ENCODE measurements at places on chromosomes 3 and 15. TPM values are rescaled to one million over a fixed set of nuclear protein-coding genes. Genes with fewer than 3 reads are reported as not detected.

Gene UBA7
- 3.3 TPM for total RNA-seq

Gene KLF13
- 10.5 TPM for total RNA-seq

Gene CYP8B1
- 0.04 TPM for total RNA-seq

Gene DNAH12
- total RNA-seq, result not detected

Gene SNX22
- total RNA-seq, result 1.8 TPM

Gene C3orf20
- not detected for total RNA-seq

Gene UPK1B
- 0.20 TPM for total RNA-seq

Gene TUBGCP5
- 18.9 TPM for total RNA-seq

Gene IQSEC1
- total RNA-seq, result 37.1 TPM

Gene MAGEF1
- 24.4 TPM for total RNA-seq

Gene PARL
- total RNA-seq, result 82.2 TPM

Gene TNFSF10
- 0.13 TPM for total RNA-seq

Gene APPL1
- total RNA-seq, result 6.9 TPM

Gene ZNF501
- total RNA-seq, result 4.4 TPM

Gene NUP210
- 128 TPM for total RNA-seq

Gene GOLGA8J
- total RNA-seq, result not detected

Gene MAGEL2
- not detected for total RNA-seq

Gene HHLA2
- total RNA-seq, result not detected

DNA sequence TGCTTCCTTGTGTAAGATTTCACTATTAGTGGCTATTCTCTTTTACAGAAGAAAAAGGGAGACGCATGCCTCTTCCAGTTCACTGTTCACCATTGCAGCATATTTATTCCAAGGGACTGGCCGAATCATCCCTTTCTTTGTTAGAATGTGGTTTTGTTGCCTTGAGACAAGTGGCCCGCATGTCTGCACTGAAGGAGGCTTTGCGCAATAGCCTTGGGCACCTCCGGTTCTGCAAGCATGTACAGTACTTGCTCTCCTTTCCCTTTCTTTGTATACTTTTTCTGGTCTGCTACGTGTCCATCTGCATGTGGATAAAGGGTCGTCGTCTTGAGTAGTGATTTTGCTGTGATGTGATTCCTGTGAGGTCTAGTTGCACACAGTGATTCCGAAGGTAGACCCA lies 43.0 kb downstream of the FLNB start:
- no peak for DNase-seq

- DNase-seq, result no peak
Measured at GRCh38 chr3:186411994-186412393, 50.0 kb upstream of the DGKG start.

GRCh38 chr15:77989296-77990143 lies 88.0 kb downstream of the TBC1D2B start:
- no peak for DNase-seq

GRCh38 chr3:197736010-197736490 lies 654 bp downstream of the RUBCN start:
- peak; percentile 49 for DNase-seq

- no peak for DNase-seq
Measured at GRCh38 chr15:80549654-80550053, 145.5 kb upstream of the ABHD17C start.

DNA sequence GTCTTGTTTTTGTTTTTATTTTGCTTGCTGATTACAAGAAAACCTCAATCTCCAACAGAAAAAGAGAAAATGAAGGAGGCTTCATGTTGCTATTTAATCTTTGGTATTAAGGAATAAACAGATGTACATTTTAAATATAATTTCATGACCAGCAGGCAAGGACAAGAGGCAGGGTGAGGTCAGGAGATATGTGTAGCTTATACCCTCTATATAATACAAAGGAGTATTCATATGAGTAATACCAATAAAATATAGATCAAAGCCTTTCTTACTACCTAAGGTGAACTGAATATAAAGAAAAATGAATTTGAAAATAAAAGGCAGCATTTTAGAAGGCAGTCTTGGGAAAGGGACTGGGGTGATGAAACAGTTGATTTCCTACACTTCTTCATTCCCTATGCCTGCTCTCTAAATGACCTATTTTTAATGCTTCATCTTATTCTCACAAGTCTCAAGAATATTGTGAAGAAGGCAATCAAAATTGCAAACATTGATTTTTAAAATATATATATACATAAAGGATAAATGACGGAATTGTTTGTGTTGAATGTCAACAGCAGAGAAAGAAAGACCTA lies 8.6 kb upstream of the CBLB start:
- no peak for DNase-seq

DNA sequence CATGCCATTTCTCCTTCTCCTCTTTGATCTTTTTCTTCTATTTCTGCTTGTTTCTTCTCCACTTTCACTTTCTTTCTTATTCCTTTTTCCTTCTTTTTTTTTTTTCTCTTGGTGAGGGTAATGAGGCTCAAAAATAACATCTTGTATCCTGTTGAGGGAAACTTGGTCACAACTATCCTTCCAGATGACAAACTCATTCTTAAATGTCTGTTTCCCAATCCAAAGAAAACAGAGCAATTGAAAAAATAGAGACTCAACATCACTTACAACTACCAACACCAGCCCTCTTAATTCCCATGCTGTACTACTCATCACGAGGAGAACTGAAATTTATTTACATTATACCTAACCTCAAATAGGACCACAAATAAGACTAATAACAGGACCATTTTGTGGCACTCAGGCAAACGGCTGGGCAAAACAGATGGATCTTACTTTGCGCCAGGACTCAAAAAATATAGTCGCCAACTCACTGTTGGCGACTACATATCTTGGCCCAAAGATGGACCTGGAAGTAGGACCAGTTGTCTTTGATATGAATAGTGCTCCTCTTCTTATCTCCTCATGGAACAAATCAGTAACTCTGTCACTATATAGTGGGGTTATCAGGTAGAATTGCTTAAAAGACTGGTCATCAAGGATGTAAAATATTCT lies 343.9 kb downstream of the ZBTB20 start:
- DNase-seq, result no peak

DNA sequence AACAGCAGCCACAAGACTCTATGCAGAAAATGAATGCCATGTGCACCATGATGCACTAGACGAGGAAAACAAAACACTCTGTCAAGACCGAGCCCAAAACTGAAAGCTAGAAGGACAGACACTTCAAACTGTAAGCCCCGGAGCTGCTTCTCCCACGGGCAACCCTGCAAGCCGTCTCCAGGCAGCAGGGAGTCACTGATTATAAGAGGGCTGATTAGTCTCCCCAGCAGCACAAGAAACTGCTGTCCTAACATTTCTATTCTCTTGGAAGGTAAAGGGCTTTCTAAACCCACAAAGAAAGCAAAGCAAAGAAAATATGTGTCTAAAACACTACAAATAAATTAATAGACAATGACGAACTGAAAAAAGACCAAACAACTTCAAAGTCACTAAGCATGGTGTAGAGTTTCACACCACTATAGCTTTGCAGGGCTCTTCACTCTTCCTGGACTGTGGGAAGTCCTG lies 15.5 kb downstream of the TBC1D2B start:
- DNase-seq, result peak; percentile 35

GRCh38 chr15:74144153-74144775 lies 13.9 kb downstream of the ISLR2 start:
- DNase-seq, result no peak

DNA sequence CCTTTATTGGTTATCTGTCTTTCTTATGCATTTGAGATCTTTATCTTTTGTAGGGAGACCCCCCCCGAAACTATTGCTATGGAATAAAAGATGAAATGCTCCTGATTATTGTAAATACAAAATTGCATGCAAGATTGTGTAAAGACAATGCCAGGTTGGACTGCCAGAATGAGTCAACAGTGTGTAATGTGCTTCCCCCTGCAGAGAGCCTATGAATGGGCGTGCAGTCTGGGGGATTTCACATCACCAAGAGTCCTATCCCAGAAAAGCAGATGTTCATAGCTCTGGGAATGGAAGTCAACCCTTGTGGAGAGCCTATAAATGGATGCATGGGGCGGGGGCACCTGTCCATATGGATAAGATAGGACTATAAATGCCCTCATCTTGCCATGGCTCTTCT lies 584.3 kb downstream of the NSUN3 start:
- no peak for DNase-seq

GRCh38 chr3:10262027-10262426 lies 13.8 kb downstream of the TATDN2 start:
- no peak for DNase-seq

DNA sequence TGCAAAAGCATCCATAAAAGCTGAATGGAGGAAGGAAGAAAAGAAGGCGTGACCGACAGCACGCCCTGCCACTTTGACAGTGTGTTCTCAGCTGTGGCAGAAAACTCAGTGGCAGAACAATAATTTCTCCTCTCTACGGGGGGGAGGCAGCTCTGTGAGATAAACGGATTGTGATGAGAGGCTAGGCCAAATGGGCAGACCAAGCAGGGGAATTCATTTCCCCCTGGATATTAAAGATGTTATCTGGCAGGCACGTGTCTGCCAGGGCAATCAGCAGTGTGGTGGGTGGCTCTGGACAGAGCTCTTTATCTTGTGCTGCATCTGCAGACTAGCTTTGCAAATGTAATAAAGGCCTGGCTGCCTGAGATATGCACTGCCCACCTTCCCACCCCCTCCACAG lies 1.9 kb upstream of the RMDN3 start:
- DNase-seq, result no peak

- DNase-seq, result no peak
Measured at GRCh38 chr3:180770639-180771038, 91.3 kb upstream of the CCDC39 start.

DNA sequence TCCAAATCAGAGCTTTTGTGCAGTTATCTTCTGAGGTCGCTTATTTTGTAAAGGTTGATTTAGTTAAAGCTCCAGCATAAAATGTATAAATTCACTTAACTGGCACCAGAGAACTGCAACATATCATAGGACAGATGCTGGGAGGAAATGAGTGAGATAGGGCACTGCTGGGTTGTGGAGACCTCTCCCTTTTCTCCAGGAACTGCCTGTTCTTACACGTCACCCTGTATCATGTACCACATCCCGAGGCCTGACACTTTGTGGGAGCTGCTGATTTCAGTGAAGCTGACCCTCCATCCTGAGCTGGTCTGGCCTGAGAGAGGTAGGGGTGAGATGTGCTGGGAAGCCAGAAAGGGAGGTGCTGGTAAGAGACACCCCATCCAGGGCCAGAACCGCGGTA lies 213.8 kb upstream of the FEZF2 start:
- no peak for DNase-seq

GRCh38 chr3:177640319-177640965 lies 443.2 kb upstream of the TBL1XR1 start:
- DNase-seq, result no peak

DNA sequence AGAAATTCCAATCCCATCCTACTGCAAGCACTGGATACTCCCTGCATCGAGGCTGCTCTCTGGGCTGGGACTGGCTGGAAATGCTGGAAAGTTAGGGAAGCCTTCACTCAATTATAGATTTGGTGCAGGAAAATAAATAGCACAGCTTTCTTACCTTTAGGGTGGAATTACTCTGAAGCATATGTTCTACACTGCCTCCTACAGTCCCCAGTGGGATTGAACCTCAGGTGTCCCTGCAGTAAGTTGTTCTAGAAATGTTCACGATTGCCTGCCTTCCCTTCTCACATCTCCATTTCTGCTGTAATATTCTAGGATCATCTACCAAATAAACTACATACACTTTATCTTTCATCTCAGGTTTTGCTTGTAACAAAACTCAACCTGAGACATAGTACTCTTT lies 536.7 kb upstream of the LMCD1 start:
- no peak for DNase-seq

GRCh38 chr3:133935843-133936769 lies 40.4 kb upstream of the RAB6B start:
- no peak for DNase-seq

GRCh38 chr15:84099181-84099580 lies 136.4 kb upstream of the GOLGA6L4 start:
- no peak for DNase-seq

GRCh38 chr3:125104639-125105038 lies 48.8 kb upstream of the HEG1 start:
- no peak for DNase-seq

GRCh38 chr3:139130390-139131140 lies 85.9 kb upstream of the PRR23C start:
- DNase-seq, result no peak

DNA sequence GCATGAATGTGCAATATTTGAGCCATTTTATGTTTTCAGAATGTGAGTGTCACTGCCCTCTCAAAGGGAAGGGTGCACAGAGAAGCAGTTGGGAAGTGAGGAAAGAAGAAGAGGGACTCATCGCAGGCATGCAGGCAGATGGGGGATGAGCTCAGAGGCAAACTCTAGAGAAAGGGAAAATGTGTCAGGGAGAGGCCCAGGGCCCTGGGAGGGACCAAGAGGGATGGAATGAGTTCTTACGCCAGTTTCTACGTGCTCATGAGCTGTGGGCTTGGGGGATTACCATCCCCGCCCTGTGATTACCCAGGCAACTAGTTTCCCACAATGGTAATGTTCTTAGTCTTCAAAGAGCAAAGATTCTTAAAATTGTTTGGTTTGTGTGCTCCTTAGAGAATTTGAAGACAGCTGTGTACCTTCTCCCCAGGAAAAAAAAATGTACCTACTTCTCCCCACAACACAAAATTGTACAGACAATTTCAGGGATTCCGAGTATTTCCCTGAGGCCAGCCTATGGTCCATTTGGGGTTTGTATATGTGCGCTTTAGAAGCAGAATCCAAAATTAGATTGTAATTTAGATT lies 17.8 kb downstream of the GCSAM start:
- no peak for DNase-seq

DNA sequence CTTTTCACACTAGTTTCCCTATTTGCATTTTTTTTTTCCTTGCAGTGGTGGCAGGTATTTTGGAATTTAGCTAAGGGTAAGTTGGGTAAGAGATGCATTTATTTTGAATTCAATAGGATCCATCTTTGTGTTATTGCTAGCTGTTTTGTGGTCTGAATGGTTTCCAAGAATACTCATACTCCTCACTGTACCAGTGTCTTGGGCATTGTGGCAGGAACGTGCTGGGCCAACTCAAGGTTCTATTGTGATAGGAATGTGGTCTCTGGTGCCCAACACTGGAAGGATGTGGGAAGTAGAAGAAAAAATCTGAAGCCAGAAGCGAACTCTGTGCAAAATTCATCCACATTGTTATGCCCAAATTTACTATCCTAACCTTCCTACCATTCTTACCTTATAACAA lies 135.6 kb downstream of the RBMS3 start:
- DNase-seq, result no peak

- DNase-seq, result no peak
Measured at GRCh38 chr3:79018265-79018664, 749.5 kb downstream of the ROBO1 start.

DNA sequence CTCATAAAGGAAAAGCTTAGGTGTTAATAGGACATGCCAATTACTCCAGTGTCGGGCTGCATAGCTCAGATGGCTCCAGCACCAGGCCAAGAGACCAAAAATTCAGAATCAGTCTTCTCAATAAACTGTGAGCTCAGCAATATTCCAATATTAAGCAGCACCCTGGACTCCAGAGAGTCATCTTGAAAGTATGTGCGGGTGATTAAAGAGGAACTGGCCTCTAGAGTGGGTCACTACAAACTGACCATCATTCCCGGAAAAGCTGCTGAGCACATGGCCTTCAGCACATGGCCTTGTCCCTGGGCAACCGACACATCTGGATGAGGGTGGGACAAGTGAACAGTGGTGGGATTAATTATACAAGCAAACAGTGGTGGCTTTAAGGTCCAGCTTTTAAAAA lies 59.0 kb downstream of the MAGI1 start:
- no peak for DNase-seq

Measured in K562 (cell line).